ENCODE measurements at places on chromosomes 6 and 20.

DNA sequence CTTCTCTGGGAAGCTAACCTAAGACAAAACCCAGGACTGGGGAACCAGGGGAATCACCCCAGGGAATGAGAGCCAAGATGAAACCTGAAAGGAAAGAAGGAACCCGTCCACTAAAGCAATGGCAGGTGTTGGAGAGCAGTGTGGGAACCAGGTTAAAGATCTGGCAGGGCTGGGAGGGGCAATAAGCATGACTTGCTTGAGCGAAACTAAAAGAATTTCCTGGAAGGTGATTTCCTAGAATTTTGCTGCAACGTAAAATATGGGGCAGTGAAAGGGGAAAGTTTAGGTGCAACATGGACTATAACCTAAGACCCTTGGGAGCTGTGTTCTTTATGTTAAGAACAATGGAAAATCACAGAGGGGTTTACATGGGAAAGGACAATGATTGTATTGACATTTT is 126.2 kb upstream of the SSTR4 start:
- no peak for DNase-seq

GRCh38 chr6:73696966-73697655 is 1.1 kb downstream of the CD109 start:
- DNase-seq, result peak; percentile 51

- DNase-seq, result no peak
These were observed 110.0 kb upstream of the KCNK16 start for GRCh38 chr6:39432330-39433025.

DNA sequence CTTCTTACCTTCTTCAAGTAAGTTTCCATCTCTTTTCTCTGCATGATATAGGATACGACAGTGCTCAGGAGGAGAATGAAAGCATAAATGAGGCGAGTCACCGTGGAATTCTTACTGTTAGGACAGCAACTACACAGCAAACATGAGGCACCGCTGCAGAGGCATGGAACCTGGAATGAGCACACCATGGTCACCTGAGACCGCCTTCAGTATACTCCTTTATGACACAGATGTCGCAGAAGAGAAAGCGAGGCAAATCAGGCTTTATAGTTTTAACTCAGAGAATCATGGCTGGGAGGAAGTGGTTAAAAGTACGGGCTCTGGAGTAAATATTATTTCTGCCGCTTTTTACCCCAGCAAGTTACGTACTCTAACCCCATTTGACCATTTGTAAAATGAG is 8.0 kb downstream of the SERINC3 start:
- DNase-seq, result no peak

GRCh38 chr6:135209803-135210202 is 28.7 kb downstream of the MYB start:
- no peak for DNase-seq

GRCh38 chr6:25263657-25264056 is 15.5 kb upstream of the CARMIL1 start:
- DNase-seq, result no peak

- DNase-seq, result no peak
These were observed 15.8 kb upstream of the ENPP5 start for GRCh38 chr6:46186583-46186982.

DNA sequence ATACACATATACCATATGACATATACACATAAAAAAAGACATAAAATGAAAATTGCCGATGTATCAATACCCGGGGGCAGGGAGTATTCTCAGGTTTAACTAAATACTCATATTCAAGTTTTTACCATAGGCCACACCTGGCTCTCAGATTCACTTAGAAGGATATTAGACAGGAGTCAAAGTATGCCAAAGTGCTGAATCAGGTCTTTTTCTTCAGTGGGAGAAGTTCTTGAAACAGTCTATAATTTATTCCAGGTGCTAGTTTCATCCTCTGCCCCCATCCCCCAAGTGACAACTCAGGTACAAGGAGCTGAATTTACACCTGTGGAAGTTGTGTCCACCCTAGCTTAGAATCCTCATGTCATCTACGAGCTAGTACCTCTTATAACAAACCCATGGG is 8.5 kb upstream of the HLA-DRA start:
- DNase-seq, result no peak

DNA sequence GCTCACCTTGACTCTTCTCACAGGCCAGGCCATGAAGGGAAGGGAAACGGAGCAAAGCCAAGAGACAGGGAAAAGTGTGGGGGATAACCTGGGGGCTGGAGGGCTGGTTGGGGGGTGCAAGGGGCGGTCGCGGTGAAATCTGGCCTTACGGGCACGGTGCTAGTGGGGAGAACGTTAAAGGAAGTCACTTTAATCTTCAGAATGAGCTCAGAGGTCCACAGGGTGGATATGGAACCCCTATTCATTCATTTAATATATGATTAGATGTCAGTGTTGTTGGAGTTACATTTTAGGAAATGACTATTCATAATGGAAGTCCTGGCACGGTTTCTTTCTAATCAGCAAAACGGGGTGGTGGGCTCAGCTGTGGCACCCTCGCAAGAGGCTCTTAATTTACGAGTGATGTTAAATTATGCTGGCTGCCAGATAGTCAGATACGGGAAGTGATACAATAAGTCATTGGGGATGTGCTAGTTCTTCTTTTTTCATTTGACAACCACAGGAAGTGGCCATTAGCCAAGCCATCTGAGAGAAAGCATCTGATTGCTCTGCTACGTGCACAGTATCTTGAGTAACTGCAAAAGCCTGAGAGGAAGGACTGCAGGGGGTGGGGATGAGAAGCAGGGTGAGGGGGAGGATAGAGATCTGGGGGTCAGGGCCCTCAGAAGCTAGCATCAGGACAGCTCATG is 253.0 kb downstream of the QKI start:
- DNase-seq, result no peak

DNA sequence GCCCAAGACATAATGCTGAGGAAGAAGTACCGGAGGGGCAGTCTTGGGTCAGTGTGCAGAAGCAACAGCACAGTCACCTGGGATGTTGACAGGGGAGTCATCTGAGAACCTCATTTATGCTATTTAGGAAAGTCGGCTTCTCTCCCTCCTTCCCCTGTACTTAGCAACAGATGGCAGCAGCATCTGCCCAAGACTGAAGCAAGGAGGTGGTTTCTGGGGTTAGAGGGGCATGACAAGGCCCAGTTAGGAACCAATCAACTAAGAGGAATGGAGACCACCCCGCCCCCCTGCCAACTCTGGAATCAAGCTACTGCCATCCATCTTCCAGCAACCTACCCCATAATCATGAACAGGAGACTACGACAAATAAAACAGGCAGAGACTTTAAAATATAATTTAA is 21.7 kb downstream of the RIPK1 start:
- DNase-seq, result no peak

GRCh38 chr6:3081960-3082359 is 13.7 kb downstream of the RIPK1 start:
- no peak for DNase-seq

DNA sequence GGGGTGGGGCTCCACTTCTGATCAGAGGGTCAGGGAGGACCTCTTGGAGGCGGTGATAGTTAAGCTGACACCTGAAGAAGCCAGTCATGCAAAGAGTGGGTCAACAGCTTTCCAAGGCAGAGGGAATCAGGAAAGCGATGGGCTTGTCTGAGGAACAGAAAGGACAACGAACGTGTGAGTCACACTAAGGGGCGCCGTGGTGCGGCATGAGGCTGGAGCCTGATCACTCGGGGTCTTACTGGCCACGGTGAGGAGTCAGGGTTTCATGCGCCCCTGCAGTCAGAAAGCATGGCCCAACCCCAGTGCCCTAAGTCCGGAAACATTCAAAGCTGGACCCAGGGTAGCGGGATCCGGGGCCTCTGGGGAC is 50.6 kb upstream of the SLC32A1 start:
- no peak for DNase-seq

DNA sequence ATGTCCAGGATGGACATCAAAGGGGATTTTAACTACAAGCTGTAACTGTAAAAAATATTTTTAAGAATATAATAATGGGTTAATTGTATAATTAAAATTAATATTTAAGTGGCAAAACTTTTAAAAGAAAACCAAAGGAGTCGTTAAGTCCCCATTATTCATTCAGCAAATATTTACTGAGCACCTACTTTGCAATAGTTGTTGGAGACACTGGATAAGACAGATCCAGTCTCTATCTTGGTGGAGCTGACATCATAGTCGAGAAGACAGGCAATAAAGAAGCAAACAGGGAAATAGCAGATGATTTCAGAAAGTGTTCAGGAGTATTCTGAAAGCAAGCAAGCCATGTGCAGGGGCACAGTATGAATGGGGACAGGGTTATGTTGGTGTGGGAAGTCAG is 137.0 kb downstream of the CEBPB start:
- DNase-seq, result no peak

DNA sequence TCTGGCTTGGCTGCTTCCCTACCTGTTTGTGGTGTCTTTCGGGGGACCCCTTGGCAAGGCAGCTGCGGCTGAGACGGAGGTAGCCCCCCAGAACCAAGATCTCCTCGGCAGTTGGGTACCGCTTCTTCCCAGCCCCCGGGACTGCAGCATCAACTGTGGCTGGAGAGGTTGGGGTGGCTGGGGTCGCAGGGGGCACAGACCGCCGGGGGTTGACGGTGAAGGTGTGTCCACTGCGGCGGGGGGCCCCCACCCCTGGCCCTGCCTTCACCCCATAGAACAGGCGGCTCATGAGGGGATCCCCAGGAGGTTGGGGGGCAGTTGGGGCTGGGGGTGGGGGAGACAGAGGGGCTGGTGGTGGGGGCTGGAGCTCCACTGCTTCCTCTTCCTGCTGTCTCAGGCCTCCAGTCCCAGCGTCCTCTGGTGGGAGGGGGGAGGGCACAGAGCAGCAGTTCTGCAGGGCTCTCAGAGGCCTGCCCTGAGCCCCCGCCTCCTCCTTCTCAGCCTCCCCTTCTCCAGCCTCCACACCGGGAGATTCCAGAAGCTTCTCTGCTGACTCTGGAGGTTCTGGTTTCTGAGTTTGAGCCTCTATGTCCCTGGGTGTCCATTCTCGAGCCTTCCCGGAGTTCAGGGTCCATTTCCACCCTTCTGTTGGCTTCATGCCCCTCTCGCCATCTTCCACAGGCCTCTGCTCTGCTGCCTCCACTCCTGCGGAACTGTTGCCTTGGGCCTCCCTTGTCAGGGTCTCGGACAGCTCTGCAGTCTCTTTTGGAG is 1.9 kb downstream of the PPP1R18 start:
- peak; percentile 75 for DNase-seq

DNA sequence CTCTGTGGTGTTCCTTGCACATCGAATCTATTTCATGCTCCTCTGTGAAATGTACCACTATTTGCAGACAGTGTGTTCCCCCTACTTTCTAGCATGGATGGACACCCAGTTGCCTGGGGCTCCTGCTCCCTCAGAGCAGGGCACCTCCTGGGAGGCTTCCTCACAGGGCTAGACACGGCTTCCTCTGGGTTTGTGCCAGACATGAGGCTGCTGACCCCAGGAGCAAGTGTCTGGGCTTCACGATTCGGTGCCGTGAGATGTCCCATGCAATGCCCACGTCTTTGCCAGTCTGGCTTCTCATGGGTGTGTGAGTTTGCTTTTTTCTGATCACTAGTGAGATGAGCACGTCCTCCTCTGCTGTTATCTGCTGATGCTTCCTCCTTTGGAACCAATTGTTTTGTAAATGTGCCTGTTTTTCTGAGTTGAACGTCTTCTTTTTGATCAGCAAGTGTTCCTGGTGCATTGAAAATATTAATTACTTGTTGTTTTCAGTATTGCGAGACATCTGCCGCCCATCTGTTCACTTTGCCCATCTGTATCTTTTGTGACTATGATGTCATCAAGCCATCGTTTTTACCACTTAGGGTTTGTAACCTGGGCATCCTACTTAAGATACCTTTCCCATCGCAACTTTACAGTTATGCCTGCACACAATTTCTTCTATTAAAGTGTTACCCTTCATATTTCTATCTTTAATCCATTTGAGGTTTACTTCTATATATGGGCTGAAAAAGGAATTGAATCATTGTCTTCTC is 92.0 kb downstream of the TTLL2 start:
- DNase-seq, result no peak

GRCh38 chr6:54142889-54143519 is 31.8 kb downstream of the MLIP start:
- DNase-seq, result no peak

Measured in activated CD4-positive, alpha-beta T cell treated with anti-CD3 and anti-CD28 coated beads, Interleukin-2, amount 50 U/mL, for 16 hours (primary cell).